ENCODE measurements at places on chromosomes 5 and 9.

GRCh38 chr9:109903515-109904138, 123.6 kb downstream of the PALM2AKAP2 start:
- DNase-seq: peak; percentile 28

GRCh38 chr5:89277816-89278215, 394.8 kb upstream of the MEF2C start:
- DNase-seq: no peak

DNA sequence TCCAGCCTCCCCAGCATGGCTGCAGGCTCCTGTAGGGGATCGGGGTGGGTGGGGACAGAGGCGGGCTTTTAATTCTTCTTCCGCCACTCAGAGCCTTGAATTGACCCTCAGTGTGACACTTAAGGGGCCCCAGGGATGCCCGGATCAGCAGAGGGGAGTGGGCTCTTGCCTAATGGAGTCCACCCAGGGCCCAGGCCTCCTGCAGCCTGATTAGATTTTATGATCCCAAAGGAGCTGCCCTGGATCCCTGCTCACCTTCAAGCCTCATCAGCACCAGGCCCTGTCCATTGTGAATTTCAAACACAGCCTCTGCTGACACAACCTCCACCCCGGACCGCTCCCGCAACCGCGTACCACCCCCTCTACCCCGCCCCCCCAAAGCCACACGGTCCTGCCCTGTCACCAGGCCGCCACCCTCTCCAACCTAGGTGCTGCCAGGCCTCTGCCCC, 214.1 kb upstream of the IER5L start:
- no peak for DNase-seq

- DNase-seq: no peak
Observed at GRCh38 chr5:178209334-178210072, 5.2 kb downstream of the HNRNPAB start.

DNA sequence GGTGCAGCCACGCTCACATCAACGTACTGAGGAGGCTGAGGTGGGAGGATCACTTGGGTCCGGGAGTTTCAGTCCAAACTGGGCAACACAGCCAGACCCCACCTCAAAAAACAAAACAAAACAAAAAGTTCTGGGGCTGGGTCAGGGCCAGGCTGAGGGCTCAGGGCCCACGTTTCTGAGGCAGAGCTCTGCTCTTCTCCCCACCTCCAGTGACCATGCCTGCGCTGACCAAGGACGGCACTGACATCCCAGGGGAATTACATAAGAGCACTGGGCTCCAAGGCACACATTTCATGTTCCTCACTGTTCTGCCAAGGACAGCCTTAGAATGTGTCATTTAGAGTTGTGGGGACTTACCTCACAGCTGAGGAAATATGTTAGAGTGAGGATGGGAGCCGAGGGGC, 40.4 kb upstream of the TESK1 start:
- DNase-seq: no peak

DNA sequence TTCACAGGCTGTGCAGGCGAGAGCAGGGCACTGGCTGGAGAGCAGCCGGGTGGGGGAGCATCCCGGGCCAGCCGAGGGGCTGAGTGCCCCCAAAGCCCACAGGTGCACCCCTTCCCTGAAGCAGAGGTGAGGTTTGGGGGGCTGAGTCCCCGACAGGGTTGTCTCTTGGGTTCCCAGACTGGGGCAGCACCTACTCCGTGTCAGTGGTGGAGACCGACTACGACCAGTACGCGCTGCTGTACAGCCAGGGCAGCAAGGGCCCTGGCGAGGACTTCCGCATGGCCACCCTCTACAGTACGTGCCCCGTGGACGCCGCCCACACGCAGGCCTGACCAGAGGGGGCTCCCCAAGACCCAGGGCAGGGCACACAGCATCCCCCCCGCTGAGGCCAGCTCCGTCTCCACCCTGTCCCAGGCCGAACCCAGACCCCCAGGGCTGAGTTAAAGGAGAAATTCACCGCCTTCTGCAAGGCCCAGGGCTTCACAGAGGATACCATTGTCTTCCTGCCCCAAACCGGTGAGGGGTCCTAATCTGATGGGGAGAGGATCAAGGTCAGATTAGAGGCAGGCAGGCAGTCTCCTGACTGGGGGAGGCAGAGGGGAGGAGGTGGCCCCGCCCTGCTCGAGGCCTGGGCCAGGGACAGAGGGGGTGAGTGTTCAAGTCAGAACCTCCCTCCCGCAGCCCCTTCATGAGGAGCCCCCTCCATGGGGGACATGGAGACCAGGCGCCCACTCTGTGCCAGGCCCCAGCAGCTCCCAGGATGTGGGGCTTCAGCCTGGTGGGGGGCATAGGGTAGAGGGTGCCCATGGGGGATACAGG, 2.7 kb downstream of the PTGDS start:
- DNase-seq: no peak

DNA sequence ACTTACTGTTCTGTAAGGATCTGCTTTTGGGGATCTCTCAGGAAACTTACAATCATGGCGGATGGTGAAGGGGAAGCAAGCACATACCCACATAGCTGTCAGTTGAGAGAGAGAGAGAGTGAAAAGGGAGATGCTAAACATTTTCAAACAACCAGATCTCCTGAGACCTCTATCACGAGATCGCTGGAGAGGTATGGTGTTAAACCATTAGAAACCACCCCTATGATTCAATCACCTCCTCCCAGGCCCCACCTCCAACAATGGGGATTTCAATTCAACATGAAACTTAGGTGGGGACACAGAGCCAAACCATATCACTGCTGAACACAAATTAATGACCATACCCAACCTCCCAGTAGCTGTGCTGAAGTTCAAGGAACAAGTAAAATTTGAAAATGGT, 48.2 kb upstream of the PRDM9 start:
- no peak for DNase-seq

- DNase-seq: no peak
Observed at GRCh38 chr9:19113964-19114679, 11.4 kb upstream of the HAUS6 start.

DNA sequence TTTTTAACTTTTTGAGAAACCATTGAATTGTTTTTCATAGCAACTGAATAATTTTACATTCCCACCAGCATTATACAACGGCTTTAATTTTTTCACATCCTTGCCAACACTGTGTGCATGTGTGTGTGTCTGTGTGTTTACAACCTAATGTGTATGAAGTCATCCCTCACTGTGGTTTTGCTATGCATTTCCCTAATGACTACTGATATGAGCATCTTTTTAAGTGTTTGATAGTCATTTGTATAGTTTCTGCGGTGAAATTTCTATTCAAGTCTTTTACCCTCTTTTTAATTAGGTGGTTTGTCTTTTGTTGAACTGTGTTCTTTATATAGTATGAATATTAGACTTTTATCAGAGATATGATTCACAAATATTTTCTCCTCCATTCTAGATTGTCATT, 263.1 kb upstream of the COX7C start:
- DNase-seq: no peak

GRCh38 chr9:134869554-134870300, 10.9 kb upstream of the FCN2 start:
- DNase-seq: no peak

GRCh38 chr5:151002250-151002649, 18.1 kb upstream of the GPX3 start:
- DNase-seq: no peak

DNA sequence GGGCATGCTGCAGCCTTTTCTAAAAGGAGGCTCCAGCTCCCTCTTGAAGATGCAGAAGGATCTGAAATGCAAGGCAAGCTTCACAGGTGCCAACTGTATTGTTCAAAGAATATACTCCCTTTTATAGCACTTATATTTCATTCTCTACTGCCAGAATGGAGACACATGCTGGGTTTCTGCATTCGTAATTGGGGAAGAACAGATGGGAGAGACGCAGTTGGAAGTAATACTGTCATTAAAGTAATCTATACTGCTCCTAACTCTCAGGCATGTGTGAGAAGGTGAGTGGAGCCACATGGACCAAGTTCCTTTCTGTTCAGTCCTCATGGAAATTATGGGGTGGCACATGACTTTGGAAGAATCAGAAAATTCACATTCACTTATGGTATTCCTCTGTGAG, 226.4 kb downstream of the TRIM32 start:
- no peak for DNase-seq

- no peak for DNase-seq
Observed at GRCh38 chr5:150141544-150142184, 14.0 kb downstream of the PDGFRB start.

GRCh38 chr9:134291961-134292871, 34.0 kb upstream of the RXRA start:
- no peak for DNase-seq

GRCh38 chr5:113437111-113437510, 2.3 kb upstream of the TSSK1B start:
- no peak for DNase-seq

All from HuH-7.5 (cell line).